NCI-H1105 (cell line): ENCODE measurements at places on chromosomes 3 and 15.

DNA sequence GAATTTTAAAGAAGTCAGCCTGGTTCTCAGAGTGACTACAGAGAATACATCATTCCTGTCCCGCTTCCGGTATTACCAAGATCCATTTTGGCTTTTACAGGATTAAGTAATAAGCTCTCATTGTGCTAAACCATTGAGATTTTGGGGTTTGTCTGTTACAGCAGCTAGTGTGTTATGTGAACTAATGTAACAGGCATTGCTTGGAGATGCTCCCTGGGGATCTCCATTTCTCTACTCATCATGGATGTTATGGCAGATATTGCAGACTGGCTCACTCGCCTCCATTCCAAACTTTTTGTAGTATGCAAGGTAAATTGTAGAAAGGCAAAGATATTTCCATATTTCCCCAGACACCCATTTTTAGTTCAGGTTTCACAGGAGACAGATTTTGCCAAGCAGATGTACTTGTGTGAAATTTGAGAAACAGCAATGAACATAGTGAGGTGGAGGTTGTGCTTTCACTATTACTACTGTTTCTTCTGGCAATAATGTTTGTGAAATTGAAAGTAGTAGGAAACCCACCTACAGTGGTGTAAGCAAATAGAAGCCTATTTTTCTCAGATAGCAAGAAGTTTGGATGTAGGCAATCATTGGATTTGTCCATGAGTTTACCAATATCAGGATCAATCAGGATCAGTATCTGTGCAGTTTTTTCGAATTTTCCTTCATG is 177.1 kb upstream of the GALNT15 start:
- DNase-seq, result no peak

DNA sequence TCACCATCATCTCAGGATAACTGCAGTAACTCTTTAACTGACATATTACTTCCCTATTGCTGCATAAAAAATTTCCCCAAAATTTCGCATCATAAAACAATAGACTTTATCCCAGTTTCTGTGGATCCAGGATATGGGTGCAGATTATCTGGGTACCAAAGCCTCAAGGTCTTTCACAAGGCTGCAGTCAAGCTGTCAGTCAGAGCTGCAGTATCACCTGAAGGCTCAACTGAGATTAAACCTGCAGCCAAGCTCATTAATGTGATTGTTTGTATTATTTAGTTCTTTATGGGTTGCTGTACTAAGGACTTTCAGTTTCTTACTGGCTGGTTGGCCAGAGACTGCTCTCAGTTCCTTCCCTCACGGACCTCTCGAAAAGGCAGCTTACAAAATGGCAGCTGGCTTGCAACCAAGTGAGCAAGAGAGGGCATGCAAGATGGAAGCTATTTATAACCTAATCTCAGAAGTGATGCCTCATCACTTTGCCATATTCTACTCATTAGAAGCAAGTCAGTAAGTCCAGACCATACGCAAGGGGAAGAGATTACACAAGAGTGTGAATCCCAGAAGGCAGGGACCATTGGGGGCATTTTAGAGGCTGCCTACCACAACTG is 54.9 kb downstream of the DCUN1D1 start:
- DNase-seq, result no peak

DNA sequence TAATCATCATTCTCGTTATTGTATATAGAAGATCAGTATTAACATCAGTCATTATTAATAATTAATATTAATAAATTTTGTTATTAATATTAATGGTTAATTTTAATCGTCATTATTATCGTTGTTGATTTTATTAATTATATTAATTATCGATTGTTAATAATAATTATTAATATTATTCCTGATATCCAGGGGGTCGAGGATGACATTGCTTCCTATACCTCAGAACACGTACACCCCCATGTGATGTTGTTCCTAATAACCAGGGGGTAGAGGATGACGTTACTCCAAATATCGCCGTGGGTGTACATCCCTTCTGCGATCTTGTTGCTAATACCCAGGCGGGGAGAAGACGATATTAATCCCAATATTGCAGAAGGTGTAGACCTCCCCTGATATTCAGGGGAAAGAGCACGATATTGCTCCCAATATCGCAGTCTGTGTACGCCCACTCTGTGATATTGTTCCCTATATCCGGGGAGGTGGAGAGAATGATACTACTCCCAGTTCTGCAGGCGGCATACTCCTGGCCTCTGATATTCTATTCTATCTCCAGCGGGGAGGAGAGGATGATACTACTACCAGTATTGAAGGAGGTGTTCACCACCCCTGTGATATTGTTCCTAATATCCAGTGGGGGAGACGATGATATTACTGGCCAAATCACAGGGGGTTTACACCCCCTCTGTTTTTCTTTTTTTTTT is 22.3 kb upstream of the BMF start:
- DNase-seq, result no peak

DNA sequence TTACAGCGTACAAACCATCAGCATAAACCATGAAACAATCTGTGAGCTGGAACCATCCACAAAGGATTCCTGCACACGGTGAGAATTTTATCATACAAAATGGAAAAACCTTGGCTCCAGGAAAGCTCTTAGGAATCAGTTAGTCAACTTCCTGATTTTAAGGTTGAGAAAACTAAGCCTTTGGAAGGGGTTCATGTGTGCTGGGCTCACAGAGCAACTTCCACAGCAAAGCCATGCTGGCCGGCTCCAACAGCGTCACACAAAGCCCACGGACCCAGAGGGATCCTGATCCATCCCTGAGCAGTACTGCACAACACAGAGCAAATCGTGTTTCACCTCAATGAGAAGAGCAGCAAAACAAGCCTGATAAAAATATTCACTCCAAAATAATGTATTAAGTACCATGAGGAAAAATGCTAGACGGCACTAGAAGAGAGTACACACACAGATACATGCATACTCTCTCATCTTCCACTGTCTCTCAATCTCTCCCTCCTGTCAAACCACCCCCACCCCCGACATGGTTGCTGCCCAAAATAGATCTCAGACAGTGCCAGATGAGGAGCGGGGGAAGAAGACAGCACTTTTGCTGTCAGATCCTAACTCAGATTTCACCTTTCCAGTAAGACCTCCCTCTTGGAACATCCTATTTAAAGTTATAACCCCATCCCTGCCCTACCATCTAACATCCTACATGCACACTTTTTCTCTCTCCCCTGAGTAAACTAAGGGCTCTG is 58.6 kb downstream of the MB21D2 start:
- no peak for DNase-seq

DNA sequence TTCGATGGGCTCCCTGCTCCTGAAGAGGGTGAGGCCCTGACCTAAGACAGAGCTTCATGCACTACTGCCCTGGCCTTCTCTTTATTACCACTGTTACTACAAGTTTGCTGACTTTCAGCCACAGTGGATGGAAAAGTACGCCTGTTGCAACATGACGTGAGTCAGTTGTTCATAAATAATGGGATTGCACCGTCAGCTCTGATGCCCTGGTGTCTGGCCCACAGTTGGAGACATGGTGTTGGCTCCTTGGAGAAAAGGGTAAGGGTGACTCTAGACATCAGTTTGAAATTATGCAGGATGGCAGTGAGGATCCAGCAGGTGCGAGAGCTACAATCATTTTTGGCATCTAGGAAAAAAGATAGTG is 5.5 kb downstream of the PAQR5 start:
- no peak for DNase-seq

- no peak for DNase-seq
These were observed 61.5 kb downstream of the OSBPL10 start for GRCh38 chr3:31919528-31919927.

GRCh38 chr15:25862472-25863110 is 536 bp downstream of the ATP10A start:
- DNase-seq, result no peak

DNA sequence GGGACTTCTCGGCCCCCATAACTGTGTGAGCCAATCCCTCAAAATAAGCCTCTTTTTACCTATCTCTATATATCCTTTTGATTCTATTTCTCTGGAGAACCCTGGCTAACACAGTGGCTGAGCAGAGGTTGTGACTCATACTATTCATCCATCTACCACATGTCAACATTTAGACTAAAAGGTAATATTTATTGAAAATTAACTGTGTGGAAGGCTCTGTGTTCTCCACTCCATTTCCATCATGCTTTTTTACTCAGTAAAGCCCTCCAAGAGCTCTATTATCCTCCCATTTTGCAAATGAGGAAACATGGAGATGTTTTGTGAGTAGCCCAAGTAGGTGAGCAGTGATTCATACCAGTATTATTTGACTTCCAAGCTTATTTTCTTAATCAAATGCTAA is 217.9 kb upstream of the DCBLD2 start:
- no peak for DNase-seq

DNA sequence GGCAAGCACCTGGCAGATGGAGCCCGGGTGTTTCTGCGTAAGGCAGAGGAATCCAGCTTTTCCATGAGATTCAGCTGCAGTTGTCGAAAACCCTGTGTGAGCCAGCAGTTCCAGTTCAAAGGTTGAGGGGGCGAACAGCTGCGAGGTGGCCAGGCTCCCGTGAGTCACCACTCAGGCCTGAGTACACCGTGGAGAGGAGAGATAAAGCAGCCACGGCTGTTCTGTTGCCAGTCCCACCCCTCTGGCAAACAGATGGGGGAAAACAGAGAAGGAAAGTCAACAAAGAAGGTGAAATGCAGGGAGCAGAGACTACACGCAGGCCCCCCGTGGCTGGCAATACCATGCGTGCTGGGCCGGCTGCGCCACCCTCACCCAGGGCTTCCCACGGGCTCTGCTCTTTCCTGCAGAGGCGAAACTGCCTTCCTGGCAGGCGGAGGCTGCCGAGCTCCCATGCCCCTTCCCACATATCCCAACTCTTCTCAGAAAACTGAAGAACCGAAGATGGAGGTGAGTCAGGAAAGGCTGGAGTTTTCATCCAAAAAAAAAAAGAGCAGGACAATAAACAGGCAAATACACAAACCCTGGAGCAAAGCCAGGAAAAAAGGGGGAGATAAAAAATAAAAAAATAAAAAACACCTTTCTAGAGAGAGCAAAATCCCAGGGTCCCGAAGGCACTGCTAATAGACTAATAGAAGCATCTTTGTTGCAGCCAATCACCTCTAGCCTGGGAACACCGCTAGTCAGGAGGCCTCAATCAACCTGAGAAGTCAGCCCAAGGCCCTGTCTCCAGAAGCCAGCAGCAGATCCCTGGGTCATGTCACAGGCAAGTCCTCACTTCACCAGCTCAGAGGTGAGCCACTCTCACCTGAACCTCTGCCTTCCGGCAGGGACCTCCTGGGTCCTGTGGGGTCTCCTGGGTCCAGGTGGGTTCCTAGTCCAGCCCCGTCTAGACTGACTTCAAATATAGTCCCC is 37.7 kb downstream of the FAM174B start:
- DNase-seq, result no peak

GRCh38 chr3:168165390-168166269 is 69.9 kb upstream of the GOLIM4 start:
- DNase-seq, result peak; percentile 74

GRCh38 chr3:155667988-155668387 is 76.9 kb downstream of the PLCH1 start:
- DNase-seq, result no peak

DNA sequence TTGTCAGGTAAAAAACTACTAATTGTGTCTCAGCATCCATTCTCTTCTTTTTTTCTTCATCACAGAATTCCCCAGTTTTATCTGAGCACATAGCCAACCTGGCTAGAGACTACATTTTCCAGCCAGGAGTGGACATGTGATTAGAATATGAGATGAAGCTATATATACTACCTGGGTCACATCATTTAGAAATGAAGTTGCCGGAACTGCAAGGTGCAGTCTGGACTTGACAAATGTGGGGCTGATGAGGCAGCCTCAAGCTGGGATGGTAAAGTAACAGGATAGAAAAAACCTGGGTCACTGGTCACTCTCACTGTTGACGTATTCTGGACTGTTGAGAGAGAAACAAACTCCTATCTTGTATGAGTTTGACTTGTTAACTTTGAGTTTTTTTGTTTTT is 99.6 kb downstream of the STRIT1 start:
- DNase-seq, result no peak

- no peak for DNase-seq
These were observed 55.2 kb downstream of the RPL22L1 start for GRCh38 chr3:170814822-170815221.

DNA sequence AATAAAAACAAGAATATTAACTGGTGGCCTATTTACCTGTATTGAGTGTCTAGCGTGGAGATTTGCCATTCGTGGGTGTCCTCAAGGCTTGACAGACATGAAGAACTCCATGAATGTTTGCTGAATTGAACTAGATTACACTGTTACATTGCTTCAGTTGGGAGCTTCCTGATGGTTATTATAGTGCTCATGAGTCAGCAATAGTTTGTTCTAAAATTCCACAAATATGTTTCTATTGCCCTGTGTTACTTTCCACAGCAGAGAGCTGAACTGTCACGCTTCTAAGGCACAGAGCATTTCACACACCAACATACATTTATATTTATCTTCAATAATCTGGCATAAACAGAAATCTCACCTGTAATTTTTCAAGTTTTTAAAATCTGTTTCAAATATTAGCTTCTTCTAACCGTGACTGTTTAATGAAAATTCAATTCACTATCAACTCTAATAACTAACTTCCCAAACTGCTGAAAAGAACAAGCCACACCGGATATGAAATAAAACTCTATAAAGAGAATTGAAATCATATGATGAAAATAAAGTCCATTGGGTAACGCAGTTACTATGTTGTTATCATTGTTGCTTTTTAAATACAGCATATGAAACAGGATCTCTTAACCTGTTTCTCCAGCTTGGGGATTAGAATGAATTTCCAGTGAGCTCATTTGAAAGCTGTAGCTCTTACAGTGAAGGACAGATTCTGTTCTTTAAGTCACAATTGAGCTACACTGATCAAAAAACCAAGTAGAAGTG is 61.2 kb upstream of the MCF2L2 start:
- DNase-seq, result no peak

- no peak for DNase-seq
These were observed 20.7 kb upstream of the POC1A start for GRCh38 chr3:52174896-52175295.

DNA sequence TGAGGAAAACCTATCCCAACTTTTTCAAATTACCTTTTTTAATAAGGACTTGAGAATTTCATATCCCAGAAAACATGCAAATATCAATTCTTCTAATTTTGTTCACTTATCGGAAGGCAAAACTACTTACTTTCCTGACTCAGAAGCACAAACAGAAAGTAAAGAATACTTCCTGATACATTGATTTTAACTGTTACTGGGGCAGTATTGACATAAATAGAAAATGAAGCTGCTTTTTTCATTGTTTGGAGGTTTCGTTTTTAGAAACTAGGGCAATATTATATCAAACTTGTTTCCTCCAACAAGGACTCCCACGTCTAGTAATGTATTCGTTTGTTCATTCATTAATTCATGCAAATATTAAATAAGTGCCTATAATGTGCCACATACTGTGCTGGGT is 19.1 kb downstream of the PAQR9 start:
- DNase-seq, result no peak

DNA sequence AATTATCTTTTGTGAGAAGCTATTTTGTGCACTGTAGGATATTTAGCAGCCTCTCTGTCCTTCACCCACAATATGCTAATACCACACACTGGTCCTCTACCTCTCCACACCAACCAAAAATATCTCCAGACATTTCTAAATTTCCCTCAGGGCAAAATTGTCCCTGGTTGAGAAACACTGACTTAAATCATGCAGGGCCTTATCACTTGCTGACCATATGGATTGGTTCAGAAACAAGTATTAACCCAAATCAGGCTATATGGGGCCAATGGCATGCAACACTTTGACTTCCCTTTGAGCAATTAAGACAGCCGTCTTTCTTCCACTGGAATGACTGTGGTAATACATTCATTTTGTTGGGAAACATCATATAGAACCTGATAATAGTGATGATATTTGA is 251.1 kb downstream of the CNTN3 start:
- DNase-seq, result no peak

- no peak for DNase-seq
These were observed 4.8 kb downstream of the GNB4 start for GRCh38 chr3:179446501-179446900.

- no peak for DNase-seq
These were observed 333.9 kb upstream of the TBC1D5 start for GRCh38 chr3:18076301-18076700.
